RWPE1 (cell line): ENCODE measurements at places on chromosomes 2 and 18.
A peak's percentile ranks its signal among the peaks of the same experiment; 100 is the strongest.

DNA sequence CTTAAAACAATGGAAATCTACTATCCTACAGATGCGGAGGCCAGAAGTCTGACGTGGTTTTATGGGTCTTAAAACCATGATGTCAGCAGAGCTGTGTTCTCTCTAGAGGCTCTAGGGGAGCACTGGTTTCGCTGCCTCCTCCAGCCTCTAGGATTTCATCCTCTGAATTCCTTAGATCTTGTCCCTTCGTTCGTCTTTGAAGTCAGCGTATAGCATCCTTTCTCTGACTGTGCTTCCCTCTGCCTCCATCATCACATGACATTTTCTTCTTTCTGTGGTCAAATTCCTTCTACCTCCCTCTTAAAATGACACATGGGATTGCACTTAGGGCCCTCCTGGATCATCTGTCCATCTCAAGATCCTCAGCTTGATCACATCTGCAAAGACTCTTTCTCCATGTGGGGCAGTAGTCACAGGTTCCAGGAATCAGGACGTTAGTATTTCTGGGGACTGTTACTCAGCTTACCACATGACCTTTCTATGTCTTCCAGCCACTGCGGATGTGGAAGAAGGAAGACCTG is 22.7 kb upstream of the NCK2 start:
- DNase-seq: no peak

- DNase-seq: no peak
Observed at GRCh38 chr2:237492137-237492890, 5.3 kb downstream of the MLPH start.

DNA sequence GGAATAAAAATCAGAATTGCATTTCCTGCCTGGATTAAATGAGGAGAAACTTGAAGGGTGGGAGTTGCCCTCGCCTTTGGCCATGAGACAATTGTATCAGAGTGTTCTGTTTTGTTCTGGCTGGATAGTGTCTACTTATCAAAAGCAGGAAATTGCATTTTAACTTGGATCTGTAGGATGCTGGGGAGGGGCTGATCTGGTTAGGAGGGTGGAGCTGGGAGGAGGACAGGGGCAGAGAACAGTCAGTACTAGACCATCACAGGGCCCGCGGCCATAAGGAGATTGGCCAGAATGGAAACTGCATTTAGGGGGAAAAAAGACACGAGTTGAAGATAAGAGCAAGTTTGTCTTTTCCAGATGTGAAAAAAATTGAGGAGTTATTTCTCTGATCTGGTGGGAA is 199.1 kb upstream of the POU3F3 start:
- no peak for DNase-seq

- no peak for DNase-seq
Observed at GRCh38 chr2:79099140-79099686, 11.4 kb upstream of the REG1B start.

GRCh38 chr18:61841706-61842105 is 51.1 kb downstream of the RNF152 start:
- no peak for DNase-seq

- DNase-seq: no peak
Observed at GRCh38 chr2:127000194-127000593, 101.5 kb downstream of the TEX51 start.

GRCh38 chr2:44098050-44098449 is 70.6 kb upstream of the PPM1B start:
- no peak for DNase-seq

- DNase-seq: no peak
Observed at GRCh38 chr2:207725873-207726578, 14.6 kb downstream of the CCNYL1 start.

- no peak for DNase-seq
Observed at GRCh38 chr2:191417746-191418145, 172.5 kb downstream of the MYO1B start.

GRCh38 chr2:63993871-63994270 is 25.4 kb downstream of the VPS54 start:
- no peak for DNase-seq

GRCh38 chr2:237529452-237530402 is 36.6 kb upstream of the PRLH start:
- no peak for DNase-seq

DNA sequence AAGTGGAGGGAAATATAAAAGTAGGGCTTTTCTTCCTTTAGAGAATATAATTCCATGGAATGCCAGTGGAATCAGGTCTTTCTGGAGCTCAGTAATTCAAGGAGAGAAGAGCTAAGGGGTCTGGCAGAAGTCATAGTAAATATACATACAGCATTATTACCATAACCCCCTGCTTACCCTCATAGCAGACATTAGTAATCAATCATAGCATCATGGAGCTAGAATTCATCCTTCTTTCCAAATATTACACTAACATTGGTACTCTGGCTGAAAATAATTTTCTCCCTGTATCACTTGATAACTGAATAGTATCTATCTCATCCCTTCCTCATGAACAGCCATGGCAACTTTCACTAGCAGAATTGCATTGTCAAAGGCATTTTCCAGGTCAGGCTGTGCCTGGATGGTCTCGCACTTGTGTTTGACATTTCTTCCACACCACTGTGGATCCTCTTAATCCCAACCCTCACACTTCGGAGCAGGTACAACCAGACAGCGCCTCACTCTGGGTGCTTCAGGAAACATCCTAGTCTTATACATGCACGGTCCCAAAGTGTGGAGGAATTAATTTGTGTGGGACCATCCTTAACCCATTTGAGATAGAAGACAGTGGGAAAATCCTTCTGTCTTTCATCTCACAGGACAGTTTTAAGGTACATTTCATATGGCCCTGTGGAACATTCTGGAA is 84.2 kb upstream of the SEC11C start:
- no peak for DNase-seq

DNA sequence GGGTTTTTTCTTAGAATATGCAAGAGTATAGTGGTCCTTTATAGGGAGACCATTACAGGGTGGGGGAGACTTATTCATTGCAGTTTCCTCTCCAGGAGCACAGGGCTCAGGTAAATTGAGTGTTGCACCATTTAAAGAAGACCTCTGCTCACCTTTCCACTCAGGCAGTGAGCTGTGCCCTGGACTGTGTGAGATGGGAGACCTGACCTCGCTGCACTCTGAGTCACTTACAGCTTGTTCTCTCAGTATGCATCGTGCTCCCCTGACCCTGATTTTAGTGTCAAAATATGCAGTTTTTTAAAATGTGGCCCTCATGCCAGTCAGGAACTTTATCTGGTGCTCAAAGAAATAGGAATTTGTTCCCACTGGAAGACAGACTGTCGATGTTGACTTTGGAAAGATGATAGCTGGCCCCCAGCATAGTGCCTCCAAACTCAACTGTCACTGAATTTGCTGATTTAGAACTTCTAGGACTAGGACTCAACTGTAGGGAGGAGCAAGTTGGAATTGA is 146.7 kb upstream of the EPAS1 start:
- no peak for DNase-seq

- peak; percentile 46 for DNase-seq
Observed at GRCh38 chr2:195898505-195899191, 170.0 kb downstream of the DNAH7 start.

DNA sequence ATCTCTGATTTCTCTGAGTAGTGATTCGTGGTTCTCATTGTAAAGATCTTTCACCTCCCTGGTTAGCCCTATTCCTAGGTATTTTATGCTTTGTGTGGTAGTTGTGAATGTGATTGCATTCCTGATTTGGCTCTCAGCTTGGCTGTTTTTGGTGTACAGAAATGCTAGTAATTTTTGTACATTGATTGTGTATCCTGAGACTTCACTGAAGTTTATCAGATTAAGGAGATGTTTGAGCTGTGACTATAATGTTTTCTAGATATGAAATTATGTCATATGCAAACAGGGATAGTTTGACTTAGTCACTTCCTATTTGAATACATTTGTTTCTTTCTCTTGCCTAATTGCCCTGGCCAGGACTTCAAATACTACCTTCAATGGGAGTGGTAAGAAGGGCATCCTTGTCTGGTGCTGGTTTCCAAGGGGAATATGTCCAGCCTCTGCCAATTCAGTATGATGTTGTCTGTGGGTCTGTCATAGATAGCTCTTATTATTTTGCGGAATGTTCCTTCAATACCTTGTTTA is 251.9 kb upstream of the ZNF804A start:
- DNase-seq: no peak

- DNase-seq: no peak
Observed at GRCh38 chr2:238431-238830, 25.4 kb downstream of the SH3YL1 start.

GRCh38 chr18:21433436-21433835 is 167.1 kb downstream of the ESCO1 start:
- DNase-seq: peak; percentile 55

GRCh38 chr2:55156326-55156725 is 75.8 kb downstream of the CLHC1 start:
- DNase-seq: no peak

- DNase-seq: peak; percentile 2
Observed at GRCh38 chr2:52810460-52810859, 957.1 kb upstream of the CHAC2 start.

DNA sequence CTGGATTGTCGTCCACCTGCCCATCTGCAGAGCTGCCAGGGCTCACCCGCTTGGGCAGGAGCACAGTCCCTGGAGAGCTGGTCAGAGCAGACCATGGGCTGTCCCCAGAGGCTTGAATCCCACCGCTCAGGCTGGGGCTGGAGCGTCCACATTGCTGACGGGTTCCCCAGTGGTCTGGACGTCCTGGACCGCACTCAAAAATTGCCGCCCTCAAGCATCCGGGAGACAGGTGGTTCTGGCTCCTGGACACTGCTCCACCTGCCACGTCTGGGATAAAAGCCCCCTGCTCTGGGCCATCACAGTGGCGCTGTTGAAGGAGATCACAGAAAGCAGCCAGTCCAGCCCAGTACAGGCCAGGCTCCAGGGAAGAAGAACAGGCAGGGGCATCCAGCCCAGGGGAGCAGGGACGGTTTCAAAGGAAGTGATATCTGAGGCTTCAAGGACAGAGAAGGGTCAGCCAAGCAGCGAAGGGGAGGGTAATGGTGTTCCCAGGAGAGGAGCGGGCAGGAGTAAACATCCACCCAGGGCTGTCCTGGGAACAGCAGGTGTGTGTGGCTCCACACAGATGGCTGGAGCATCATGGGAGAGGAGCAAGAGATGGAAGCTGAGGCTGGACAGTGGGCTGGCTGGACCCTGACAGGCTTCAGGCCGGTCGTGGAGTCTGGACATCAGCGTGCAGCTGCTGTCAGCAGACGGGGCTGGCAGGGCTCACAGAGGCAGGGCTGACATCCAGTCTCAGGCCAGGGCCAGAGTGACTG is 21.9 kb upstream of the ID2 start:
- DNase-seq: no peak

- DNase-seq: no peak
Observed at GRCh38 chr18:22697561-22697960, 235.6 kb upstream of the RBBP8 start.

GRCh38 chr2:162581959-162582798 is 238.2 kb downstream of the GCA start:
- DNase-seq: no peak

- peak; percentile 66 for DNase-seq
Observed at GRCh38 chr2:43877782-43878464, 39.2 kb downstream of the ABCG8 start.

DNA sequence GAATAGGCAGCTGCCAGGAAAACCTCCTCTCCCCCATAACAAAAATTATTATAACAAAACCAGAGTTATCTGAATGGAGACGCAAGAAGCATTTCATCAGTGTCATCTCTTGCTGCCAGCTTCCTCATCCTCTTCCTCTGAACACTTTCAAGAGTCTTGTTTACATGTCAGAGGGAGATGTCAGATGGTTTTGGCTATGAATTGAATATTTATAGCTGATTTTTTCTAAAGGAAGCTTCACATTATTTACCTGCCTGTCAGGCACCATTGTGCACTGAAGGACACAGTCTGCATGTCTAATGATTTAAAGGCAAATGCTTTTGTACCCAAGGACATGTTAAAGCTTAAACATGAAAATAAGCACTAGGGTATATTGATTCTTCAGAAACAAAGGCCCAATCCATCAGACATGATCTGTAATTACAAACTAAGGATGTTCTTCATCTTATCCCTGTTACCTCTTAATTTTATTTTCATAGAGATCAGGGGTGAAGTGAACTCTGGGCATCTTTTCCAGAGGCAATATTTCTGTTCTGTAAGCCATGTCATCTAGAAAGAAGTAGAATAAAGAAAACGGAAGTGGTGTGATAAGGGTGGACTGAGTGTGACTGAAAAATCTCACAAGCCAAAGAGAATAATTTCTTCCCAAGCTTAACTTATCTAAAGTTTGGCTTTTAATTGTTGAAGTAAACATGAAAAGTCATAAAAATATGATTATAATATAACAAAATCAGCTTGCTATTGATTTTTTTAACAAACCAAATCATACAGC is 168.7 kb downstream of the ANKRD44 start:
- no peak for DNase-seq

DNA sequence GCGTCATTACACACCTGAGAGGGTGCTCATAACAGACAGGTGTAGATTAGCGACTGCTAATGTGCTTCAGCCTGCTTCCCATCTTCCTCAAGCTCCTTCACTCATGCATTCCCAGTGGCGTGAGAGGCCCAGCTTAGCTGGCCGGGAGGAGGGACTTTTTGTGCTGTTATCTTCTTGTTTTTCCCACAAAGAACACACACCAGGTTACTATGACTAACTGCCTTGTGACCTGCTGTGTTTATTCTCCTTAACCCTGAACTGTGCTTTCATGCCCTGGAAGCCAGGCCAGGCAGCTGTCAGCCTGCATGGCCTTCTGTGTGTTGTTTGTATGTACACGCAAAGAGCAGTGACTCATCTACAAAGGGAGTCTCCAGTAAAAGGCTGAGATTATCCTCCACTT is 143.8 kb downstream of the PIEZO2 start:
- peak; percentile 52 for DNase-seq

DNA sequence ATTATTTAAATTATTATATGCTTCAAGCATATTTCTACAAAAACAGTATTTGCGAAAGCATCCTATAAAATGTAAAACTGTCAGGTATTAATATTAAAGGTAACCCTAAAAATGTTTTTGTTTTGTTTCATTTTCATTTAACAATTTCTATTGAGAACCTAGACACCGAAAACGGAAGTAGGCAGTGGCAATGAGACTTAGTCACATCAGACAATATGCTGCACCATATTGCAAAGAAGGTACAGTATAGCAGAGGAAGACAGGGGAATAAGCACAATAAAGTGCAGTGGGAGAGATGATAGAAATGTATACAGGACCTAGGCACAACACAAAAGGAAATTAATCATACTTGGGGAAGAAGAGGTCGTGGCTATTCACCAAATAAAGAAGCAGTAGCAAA is 12.2 kb downstream of the SCN1A start:
- DNase-seq: no peak

- peak; percentile 62 for DNase-seq
Observed at GRCh38 chr18:9137168-9138066, 836 bp downstream of the ANKRD12 start.

GRCh38 chr2:241187101-241187917 is 1.2 kb upstream of the ANO7 start:
- no peak for DNase-seq

DNA sequence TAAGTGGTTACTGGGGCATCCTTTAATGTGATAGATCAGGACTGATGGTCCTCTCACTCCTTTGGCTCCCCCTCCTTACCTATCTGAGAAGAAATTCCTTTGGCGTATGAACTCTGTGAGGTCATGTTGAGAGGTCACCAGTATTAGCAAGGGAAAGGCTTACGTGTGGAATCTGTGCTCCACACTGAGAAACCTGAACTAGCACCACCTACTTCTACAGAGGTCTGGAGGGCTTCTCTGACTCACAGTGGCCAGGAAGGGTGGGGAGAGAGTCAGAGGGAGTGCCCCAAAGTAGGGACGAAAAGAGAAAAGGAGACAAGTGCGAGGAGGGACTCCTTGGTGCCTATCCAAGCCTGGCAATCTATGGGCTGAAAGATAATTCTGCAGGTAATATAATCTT is 348.6 kb downstream of the TNS1 start:
- no peak for DNase-seq

- no peak for DNase-seq
Observed at GRCh38 chr18:62399781-62400308, 74.7 kb downstream of the TNFRSF11A start.
